ENCODE measurements at places on chromosomes 7 and 10. TPM values are rescaled to one million over a fixed set of nuclear protein-coding genes. Genes with fewer than 3 reads are reported as not detected.

Gene GPNMB
- not detected for total RNA-seq

Gene CCDC136
- total RNA-seq: 5.1 TPM

Gene ANKRD1
- total RNA-seq: not detected

Gene LEP
- total RNA-seq: not detected

Gene WNT2
- not detected for total RNA-seq

Gene NME8
- not detected for total RNA-seq

Gene UPK3BL2
- total RNA-seq: 44.9 TPM

- DNase-seq: no peak
Observed at GRCh38 chr10:76997631-76998030, 640.0 kb downstream of the KCNMA1 start.

DNA sequence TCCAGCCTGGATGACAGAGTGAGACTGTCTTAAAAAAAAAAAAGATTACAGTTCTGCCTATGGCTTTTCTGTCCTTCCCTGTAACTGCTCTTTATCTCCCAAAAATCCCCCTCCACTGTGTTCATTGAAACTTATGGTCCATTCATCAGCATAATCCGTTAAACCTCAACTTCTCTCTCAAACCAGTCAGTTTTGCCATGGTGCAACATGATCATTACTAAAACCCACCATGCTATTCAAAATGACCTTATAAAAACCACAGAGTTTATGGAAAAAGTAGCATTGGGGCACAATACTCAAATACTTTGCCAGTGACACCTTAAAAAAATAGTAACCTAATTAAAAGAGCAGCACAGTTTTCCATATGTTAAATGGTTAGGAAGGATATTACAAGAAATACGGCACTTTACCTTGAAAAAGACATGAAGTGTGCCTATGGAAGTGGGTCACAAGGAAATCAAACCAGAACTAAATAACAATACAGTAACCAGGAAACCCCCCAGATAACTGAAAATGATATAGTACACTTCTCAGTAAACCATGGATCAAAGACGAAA, 74.0 kb upstream of the ST8SIA6 start:
- DNase-seq: no peak

DNA sequence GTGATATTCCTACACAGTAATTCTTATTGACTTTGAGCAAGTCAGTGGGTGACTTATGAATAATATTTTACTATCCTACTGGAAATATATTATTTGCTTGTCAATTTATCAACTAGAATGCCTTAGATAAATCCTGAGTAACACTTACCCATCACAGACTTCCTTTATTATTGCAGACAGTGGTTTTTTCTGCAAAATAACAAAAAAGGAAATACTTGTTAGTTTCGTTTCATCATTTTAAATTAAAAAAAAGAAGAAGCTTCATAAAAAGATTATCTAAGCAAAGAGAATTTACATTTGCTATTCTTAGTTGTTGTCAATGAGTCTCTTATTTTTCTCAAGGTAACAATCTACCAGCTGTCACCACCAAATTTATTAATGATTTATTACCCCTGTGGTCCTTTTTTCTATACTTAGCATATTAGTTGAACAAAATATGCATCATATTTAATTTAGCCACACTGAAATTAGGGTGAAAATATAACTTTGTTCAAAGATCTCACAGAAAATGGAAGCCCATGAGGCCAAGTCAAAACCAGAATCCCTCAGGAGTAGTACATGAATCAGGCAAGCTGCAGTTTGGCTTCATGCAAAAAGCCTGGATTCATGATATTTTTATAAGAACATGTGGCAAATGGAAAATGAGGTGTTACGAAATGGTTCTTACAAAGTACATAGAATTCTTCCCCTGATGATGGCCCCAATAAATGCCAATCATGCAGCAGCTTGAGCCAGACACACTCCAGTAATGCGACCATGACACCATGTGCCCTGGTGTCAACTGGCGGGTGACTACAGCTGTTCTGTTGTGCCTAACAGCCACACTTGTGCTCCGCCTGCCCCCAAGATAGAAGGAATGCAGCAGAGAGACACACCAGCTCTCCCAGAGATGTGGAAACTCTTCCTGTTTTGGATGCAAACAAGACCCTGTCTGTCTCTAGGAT, 132.6 kb downstream of the ELMO1 start:
- DNase-seq: no peak

DNA sequence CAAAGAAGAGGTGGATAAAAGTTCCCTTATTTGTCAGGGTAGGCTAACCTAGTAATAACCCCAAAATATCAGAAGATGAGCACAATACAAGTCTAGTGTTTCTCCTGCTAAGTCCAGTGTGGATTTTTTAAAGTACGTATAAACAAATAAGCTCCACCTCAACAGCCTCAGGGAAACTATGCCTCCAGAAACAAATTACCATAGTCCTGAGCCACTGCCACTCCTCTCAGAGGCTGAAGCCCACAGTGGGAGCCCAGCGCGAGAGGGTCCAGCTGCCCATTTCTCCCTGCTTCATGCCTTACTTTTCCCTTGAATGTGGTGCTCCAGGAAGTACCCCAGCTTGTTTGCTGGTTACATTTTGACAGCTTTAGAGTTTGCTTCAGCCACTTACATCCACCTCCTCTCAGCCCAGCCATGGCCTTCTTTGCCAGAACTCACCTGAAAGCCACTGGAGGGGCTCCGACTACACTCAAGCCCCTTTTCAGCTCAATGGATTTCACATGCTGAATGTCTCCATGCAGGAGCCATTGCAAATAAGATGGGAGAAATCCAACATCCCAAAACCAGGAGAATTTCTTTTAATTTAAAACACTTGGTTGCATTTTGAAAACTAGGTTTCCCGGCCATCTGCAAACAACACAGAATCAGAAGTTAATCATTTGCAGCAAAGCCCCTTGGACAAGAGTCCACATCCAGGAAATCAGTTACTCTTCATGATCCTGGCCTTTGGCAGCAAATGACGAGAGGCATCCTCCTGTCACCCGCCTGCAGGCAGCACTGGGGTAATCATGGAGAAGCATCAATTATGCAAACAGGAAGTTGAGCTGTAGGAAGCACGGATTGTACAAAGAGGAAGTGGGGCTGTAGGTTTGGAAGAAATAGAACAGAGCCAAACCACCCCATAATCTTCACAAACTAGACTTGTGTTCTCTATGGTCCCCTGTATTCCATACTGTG, 138.1 kb downstream of the HERPUD2 start:
- no peak for DNase-seq

GRCh38 chr7:114791771-114792170, 130.1 kb upstream of the MDFIC start:
- no peak for DNase-seq

GRCh38 chr10:100567249-100567648, 31.5 kb downstream of the HIF1AN start:
- no peak for DNase-seq

- DNase-seq: no peak
Observed at GRCh38 chr10:571166-571565, 118.3 kb downstream of the DIP2C start.

DNA sequence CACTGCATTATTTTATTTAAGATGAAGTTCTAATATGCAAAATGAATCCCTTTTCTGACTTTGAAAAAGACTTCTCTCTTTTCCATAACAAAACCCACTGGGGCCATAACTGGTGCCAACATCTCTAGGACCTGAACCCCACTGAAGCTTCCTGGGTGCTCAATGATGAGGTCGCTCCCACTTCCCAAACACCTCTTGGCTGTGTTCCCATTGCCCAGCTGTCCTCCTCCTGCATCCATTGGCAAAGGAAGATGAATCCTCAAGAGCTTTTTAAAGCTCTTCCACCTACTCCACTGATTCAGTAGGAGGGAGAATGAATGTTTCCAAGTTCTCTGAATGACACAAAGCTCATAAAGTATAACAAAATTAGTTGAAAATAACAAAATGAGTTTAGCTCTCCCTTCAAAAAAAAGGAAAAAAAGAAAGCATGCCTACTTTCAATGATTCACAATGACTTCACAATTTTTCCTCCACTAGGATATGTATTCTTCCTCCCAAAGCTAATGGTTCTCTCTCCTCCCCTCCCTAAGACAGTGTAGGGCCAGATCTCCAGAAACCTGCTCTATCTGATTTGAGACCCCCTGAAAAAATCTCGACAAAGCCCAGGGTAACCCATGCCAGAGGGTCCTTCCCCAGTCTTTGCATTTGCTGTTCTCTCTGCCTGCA, 64.8 kb downstream of the SORBS1 start:
- DNase-seq: no peak

- no peak for DNase-seq
Observed at GRCh38 chr10:69757553-69758309, 44.0 kb upstream of the COL13A1 start.

GRCh38 chr7:93890041-93890463, 501 bp downstream of the TFPI2 start:
- DNase-seq: no peak

DNA sequence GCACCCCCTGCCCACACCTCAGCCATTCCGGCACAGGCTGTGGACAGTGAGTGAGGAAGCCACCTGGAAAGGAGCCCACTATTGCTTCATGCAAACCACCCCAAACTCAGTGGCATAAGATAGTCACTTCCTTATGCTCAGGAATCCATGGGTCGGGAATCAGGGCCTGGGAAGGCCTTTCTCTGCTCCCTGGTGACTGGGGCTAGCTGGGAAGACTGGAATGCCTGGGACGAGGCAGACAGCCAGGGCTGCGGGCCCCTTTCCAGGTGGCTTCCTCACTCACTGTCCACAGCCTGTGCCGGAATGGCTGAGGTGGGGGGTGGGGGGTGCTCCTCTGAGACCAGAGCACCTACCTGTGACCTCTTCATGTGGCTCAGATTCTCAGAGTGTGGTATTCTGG, 74.1 kb upstream of the GRB10 start:
- DNase-seq: no peak

DNA sequence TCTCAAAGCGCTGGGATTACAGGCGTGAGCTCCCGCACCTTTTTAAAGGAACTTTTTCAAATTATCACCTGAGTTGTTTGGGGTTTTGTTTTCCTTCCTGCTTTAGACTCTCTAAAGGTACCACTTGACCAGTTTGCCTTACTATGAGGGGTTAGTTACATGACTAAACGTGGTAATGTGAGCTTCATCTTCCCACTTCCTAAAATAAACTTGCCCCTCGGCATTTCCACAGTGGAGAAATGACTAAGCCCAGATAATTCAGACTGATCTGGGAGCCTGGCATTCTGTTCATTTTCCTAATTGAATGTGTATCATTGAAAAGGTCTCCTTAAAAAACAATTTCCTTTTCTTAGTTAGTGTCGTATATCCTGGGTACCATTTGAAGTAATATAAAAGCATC, 163.4 kb downstream of the PLXDC2 start:
- no peak for DNase-seq

DNA sequence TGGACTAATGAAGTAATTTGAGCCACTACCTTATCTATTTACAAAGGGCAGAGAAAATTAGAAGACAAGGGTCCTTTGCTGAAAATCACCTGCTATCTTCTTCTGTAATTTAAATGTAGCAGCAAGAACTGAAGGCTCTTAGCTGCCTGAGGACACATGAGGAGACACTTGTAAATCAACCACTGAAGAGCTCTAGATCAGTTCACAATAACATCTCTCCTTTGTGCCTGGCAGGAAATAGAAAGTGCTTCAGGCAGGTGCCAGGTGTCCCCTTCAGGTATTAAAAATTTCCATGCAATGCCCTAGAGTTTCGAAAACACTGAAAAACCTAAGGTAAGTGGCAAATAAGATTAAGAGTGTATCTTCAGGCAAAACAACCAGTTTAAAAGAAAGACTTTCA, 474.6 kb downstream of the GRM8 start:
- DNase-seq: no peak

- DNase-seq: no peak
Observed at GRCh38 chr10:89278900-89279392, 22.9 kb upstream of the IFIT2 start.

DNA sequence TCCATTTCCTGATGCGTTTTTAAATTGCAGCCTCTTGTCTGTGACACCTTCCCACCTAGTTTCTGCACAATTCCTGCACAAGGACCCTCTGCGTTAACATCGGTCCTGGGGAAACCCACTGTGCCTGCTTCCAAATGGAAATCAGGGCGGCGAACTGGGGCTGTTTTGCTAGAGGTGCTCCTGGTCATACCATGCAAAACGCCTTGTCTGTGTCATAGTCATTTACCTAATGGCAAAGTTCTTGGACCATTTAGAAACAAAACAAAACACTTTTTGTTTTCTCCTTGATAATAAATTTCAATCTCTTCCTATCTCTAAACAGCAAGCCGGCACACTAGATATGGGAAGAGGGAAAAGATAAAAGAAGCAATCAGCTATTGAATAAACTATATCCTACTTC, 206.9 kb upstream of the KLF14 start:
- no peak for DNase-seq
